ENCODE measurements at places on chromosomes 7 and 10. TPM values are rescaled to one million over a fixed set of nuclear protein-coding genes. Genes with fewer than 3 reads are reported as not detected.
A peak's percentile ranks its signal among the peaks of the same experiment; 100 is the strongest.

- DNase-seq = no peak
Measured at GRCh38 chr10:72310241-72310633, 36.5 kb downstream of the DDIT4 start.

- no peak for DNase-seq
Measured at GRCh38 chr10:110474826-110475225, 22.9 kb upstream of the DUSP5 start.

- no peak for DNase-seq
Measured at GRCh38 chr7:139423091-139423490, 60.4 kb downstream of the KLRG2 start.

DNA sequence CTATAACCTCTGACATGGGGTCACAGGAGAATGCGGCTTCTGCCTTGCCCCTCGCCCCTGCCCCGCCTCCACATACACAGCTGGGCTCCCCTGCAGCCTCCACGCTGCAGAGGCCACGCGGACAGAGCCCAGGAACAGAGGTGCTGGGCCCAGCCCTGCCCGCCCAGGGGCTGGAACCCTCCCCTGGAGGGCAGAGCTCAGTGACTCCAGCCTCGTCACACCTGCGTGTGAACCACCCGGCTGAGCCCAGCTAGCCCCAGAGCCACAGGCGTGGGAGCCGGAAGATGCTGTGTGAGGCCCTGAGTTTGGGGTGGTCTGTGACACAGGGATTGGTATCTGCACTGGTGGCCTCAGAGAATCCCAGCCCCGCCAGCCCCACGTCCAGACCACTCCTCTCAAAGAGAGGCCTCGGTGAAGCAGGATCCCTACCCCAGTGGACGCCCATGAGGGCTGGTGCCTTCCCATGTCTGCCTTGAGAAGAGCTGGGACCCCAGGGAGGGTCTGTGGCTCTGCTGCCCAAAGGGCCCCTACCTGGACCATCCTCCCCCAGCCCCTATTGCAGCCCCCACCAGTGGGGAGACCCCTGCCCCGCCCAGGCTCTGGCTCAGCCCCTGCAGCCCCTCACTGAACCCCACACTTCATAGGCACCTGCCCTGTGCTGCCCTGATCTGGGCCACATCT is 8.1 kb upstream of the ADAP1 start:
- DNase-seq = peak; percentile 47

- no peak for DNase-seq
Measured at GRCh38 chr7:78444267-78444666, 645.7 kb downstream of the PHTF2 start.

GRCh38 chr10:76769582-76769981 is 868.0 kb downstream of the KCNMA1 start:
- DNase-seq = no peak

DNA sequence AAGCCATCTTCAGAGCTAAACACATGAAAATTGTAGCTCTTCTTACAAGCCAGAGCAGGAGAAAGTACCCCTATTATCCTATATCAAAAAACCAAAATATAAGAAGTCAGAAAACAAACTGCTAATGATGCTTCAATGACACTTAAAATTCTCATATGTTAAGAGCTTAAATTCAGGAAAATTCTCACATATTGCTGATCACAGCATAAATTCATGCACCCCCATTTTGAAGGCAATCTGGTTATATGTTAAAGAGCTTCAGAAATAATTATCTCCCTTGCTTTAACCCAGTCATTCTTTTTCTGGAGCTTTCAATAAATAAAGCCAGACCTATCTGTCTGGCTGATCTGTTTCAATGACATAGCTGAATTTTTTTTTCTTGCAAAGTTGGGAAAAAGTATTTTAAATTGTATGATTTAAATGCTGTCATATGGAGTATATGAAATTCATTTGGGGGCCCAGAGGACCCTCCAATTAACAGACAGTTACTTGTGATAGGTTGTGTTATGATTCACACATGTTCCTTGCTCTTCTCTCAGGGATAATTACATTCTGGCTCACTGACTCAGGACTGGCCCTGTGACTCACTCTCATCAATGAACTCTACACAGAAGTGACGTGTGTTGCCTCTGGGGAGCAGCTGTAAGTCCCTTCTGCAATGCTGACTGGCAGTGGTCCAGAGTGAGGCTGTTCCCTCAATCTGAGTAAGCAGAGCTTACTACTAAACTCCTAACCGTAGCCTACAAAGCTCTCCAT is 85.2 kb downstream of the HGF start:
- peak; percentile 71 for DNase-seq

GRCh38 chr10:66180021-66180420 is 745.8 kb upstream of the LRRTM3 start:
- DNase-seq = no peak

- no peak for DNase-seq
Measured at GRCh38 chr10:58322072-58322834, 12.6 kb upstream of the UBE2D1 start.

GRCh38 chr7:47577321-47577919 is 4.5 kb downstream of the TNS3 start:
- DNase-seq = no peak

The CREB3L2 gene
- total RNA-seq = 21.3 TPM

The TEX36 gene
- total RNA-seq = not detected

The NPTX2 gene
- 11.1 TPM for total RNA-seq

The COL1A2 gene
- 10.9 TPM for total RNA-seq
